Liver (tissue), 10 donors: ENCODE measurements at places on chromosomes 6 and 20. TPM values are rescaled to one million over a fixed set of nuclear protein-coding genes. Genes with fewer than 3 reads are reported as not detected.

The SLC35F1 gene
- total RNA-seq: 0.08 TPM

The TMEM200A gene
- total RNA-seq: 0.33 TPM

DNA sequence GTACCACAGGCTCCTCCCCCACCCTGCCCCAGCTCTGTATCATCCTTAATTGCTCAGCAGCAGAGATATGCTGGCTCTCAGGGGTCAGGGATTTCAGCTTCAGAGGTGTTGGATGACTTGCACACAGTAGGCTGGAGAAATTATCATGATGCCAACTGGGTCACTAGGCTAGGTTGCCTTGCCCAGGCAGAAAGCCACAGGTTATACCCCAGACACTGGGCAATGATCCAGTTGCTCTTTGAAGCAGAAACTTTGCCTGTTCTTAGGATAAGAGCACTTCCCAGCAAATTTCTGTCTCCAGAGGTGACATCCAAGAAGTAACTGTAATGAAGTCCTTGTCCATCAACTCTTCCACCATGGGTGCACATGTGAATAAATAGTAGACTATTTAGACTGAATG, 38.3 kb upstream of the SCML4 start:
- no peak for DNase-seq

GRCh38 chr20:61015602-61016001, 236.5 kb upstream of the CDH4 start:
- no peak for DNase-seq

- DNase-seq: no peak
Observed at GRCh38 chr20:397432-398237, 10.5 kb upstream of the RBCK1 start.

DNA sequence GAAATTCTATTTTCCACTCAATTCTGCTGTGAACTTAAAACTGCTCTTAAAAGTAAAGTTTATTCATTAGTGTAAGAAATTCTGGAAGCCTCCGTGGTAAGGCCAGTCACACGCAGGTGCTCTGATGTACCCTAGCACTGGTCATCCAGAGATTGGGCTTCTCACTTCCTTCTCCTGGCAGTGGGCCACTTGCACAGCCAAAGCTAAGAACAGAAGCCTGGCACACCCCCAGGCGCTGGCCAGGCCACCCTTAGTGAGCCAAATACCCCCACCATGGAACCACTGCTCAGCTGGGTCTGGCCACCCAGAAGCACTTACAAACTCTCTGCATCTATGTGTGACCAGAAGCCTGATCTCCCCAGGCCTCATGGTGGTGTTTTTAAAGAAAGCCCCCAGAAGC, 35.3 kb upstream of the ARFGEF2 start:
- DNase-seq: no peak

- no peak for DNase-seq
Observed at GRCh38 chr6:152189736-152190135, 382.3 kb downstream of the ESR1 start.

DNA sequence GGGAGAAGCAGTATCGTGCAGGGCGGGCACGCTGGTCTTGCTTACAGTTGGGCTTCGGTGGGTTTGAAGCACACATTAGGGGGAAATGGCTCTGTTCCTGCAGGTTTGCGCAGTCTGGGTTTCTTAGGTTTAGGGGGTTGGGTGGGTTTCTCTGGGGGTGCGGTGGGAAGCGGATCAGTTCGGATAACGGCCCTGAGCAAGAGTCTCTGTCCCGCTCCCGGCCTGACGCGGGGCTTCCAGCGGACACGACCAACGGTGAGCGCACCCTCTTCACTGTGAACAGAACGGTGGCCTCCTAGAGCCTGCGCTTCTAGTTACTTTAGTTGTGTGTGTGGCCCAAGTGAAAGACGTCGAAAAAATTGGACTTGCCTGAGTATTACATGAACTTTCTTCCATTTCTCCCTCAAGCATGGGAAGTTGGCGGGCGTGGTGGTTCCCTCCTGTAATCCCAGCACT, 635 bp upstream of the ELOVL2 start:
- DNase-seq: no peak

The OR2H1 gene
- not detected for total RNA-seq

GRCh38 chr6:36755435-36756348, 58.1 kb downstream of the RAB44 start:
- DNase-seq: no peak
